GOT3 (cell line): ENCODE measurements at places on chromosomes 11 and 22.

DNA sequence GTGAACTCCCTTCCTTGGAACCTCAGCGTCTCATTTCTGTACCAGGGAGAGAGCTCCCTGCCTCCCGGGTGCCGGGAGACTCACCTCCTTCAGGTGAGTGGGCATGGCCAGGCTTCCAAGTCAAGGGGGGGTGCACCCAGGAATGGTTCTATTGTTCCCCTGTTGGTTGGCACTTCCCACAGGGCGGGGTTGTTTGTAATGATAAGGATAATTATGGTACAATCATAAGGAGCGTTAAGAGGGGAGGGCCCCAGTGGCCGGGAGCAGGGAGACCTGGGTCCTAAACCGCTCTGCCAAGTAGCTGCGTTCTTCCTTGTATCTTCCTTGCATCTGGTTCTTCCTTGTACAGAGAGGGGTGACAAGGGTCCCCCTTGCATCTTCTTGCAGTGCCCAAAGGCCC lies 79.1 kb downstream of the LRRC32 start:
- DNase-seq: no peak

- DNase-seq: no peak
These were observed 121.9 kb upstream of the MTMR2 start for GRCh38 chr11:96045622-96046456.

- no peak for DNase-seq
These were observed 1.9 kb downstream of the C11orf71 start for GRCh38 chr11:114398303-114398920.

DNA sequence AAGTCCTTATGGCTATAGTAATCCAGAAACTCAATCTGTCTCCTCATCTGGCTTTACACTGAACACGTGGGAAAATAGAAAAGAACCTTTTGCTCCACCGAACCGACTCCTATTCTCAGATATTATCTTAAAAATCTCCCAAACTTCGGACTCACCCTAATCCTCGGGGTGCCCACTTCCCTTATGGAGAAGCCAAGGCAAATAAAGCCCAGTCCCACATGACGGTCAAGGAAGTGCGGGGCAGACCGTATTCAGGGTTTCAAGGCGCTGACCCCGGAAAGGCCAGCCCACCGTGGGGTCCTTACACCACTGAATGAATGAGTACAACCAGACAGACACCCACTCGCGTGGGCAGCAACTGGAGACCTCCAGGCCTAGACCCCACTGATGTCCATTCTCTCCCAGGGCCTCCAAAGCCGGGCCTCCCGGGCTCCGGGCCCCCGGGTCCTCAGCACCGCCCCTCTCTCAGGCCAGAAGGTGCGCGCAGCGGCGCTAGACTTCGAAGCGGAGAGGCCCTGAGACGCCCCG lies 489 bp downstream of the NUP98 start:
- no peak for DNase-seq

DNA sequence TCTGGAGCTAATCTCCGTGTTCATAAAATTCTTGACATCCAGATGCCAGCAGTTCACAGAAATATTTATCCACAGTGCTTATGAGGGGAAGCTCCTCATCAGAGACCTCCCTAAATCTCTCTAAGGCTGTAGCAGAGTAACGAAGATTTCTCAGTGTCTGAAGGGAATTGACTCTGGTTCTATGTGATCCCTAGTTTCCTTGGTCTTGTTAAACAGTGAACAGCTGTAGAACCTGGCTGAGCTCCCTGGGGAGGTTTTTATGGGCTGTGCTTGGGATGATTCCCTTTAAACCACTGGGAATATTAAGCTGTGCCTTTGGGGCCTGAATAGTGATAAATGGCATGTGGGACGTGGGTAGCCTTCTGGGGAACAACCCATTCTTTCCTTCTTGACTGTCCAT lies 43.7 kb upstream of the ARHGAP20 start:
- DNase-seq: no peak

DNA sequence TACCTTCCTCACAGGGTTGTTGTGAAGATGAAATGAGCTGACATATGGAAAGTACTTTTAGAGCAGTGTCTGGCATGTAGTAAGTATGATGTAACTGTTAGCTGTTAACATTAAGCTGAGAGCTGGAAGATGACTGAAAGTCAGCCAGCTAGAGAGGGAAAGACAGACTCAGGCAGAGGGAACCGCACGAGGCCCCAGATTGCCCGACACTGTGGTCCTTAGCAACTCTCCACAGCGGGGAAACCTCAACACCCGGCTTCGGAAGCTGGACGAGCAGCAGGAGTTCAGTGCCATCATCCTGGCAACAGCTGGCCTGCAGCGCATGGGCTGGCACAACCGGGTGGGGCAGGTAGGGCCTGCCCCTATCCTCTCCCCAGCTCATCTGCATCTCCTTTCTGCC lies 6.5 kb downstream of the HMBS start:
- DNase-seq: no peak

DNA sequence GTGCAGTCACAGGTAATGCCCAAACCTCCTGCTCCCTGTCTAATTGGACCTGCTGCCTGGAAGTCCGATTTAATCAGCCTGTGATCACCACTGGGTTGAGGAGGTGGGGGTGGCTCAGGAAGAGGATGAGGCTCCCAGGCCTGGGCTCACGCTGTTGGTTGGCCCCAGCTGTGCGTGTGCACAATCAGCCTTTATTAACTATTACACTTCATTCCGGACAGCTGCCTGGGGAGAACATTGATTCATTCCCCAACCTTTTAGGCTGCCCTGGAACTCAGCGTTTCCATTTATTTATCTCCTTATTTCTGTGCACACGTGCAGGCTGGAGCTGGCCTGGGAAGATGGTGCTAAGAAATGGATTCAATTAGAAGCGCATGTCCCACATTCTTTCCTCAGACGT lies 123.4 kb downstream of the DSCAML1 start:
- no peak for DNase-seq

DNA sequence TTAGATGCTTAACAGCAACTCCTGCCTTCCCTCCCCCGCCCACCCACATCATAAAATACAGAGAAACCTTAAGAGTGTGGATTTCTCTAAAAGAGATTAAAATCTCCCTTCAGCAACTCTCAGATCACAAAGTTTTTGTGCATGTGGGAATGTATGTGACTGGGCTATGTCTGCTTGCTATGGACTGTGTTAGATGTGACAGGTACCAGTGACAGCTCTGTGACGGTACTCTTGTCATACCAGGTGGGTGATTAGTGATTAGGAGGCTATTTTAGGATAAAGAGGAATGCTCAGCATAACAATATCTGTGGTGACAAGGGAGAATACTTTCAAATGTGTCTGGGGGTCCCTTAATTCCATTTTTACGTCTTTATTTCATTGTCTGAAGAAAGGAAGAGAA lies 60.2 kb downstream of the SYT9 start:
- no peak for DNase-seq

- no peak for DNase-seq
These were observed 74.3 kb downstream of the SHANK2 start for GRCh38 chr11:71178076-71178475.

- no peak for DNase-seq
These were observed 14.8 kb downstream of the FAM181B start for GRCh38 chr11:82718821-82719220.

GRCh38 chr11:30016588-30017363 lies at the start of gene KCNA4:
TSS of gene KCNA4 (minus strand) at chr11:30017030. CDS start at chr11:30012678, 4,352 bp downstream.
- DNase-seq: no peak

GRCh38 chr11:4054643-4055042 lies 40.0 kb upstream of the RRM1 start:
- DNase-seq: no peak

DNA sequence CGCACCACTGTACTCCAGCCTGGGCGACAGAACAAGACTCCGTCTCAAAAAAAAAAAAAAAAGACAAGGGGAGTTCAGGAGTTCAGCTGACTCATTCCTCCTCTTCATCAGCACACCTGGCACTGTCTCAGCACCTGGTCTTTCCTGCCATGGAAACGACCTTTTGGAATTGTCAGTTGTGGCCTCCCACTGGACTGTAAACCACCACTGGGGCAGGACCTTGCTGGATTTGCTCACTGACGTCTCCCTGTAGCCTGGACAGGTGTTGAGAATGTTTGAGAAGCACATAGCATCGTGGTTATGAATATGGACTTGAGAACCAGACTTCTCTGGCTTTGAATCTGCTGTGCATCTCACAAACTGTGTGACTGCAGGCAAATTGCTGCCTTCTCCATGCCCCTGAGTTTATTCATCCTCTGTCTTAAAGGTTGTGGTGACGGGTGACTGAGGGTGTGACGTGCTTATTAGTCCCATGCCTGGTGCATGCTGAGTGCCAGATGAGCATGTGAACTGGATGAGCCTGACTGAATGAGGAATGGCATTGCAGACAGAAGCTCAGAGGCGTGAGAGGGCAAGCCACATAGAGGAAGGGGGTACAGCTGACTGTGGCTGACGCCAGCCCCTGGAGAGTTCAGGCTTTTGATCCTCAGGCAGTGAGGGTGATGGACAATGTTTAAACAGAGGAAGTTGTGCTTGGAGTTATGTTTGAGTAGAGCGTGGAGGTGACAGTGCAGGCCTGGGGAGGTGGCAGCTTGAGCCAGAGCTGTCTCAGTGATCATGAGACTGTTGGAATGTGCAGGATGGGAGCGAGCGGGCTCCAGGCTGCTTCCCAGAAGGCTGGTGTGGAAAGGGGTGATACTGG lies 12.7 kb downstream of the TOM1 start:
- no peak for DNase-seq

DNA sequence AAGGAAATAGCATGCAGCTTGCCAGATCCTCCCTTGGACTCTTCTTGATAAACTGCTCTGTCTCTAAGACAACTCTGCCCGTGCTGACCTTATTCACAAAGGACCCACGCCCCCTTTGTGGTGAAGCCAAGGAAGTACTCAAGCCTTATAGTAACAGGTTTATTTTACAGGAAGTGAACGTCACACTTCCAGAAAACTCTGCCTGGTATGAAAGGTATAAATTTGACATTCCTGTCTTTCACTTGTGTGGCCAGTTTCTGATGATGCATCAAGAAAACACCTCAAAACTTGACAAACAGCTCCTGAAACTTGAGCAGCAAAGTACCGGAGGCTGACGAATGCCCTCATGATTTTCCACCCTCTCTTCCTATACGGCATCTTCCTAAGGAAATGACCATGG lies 12.5 kb upstream of the PELI3 start:
- DNase-seq: no peak

DNA sequence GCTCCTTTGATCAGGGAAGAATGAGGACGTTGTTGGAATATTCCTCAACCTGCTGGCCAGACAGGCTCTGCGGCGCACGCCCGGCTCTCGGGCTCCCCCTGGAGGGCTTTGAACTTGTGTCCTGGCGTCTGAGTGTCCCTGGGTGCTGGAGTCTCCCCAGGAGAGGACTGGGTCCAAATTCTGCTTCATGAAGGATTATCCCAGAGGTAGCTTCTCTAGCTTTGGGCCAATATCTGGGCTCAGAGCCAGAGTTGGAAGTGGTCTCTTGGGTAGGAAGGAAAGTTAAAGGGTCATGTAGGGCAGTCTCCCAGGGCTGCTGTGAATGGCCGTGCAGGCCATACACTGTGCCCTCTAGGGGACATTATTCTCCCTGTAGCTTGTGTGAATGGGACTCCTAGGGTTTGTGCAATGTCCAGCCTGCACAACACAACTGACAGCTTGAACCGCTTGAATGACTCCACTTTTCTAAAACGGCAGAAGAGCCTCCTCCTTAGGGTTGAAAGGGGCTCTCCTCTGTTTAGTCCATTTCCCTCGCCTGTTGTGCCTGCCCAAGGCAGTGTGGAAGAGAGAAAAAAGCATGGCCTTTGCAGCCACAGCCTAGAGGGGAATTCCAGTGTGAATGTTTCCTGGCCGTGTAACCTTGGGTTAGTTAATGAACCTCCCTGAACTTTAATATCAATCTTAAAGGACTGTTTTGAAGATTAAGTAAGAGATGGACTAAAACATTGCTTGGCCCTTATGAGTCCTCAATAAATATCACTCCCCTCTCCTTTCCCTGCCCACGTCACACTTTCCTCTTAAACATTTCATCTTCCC lies 111.2 kb upstream of the THY1 start:
- DNase-seq: peak; percentile 16

DNA sequence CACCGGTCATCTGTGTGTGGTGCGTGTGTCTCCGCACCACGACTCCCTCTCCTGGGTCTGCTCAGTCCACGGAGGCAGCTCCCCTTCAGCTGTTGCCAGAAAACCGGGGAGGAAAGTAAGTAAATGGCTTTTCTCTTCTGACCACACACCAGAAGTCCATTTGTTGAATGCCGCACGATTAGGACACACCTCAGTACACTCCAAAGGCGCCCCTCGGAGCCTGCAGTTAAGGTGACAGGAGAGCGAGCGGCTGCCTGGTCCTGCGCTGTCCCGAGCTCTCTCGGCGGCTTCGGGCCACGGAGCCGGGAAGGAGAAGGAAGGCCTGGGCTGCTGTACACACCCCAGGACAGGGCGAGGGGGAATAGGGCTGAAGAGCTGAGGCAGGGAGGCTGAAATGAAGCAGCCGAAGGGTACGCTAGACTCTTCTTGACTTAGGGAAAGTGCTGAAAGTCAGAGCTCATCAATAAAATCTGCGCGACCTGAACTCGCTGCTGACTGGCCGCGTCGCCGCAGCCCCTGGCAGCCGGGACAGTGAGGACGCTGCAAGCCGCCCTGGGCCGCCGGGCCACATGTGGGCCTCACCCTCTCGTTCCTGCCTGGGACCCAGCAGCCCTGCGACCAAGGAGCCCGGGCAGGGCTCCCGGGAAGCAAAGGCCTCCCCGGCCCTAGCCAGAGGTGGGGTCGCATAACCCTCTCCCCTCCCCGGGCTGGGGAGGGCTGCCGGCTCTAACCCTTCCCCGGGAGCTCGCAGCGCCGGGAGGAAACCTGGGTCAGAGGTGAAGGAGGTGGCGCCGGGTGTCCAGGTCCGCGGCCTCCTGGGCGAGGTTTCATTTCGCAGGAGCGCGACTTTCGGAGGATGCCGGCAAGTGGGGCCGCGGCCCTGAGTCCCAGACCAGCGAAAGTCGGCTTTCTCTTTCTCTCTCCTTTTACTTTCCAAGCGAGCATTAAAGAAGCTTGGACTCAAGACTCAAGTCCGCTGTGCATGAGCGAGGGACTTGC lies 1.6 kb upstream of the PAX6 start:
- no peak for DNase-seq

DNA sequence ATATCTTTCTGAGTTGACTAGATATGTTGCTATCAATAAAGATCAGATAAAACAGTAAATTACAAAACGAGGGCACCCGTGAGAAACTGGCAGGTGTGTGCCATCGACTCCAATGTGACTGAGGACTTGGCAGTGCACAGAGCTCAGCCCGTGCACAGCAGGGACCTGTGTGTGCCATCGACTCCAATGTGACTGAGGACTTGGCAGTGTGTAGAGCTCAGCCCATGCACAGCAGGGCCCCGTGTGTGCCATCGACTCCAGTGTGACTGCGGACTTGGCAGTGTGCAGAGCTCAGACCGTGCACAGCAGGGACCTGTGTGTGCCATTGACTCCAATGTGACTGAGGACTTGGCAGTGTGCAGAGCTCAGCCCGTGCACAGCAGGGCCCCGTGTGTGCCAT lies 347.2 kb upstream of the B3GAT1 start:
- no peak for DNase-seq
